ENCODE measurements at places on chromosomes 5 and 9.
A peak's percentile ranks its signal among the peaks of the same experiment; 100 is the strongest.

GRCh38 chr5:43315263-43315662 lies 2.1 kb upstream of the HMGCS1 start:
- H3K36me3 ChIP-seq = no peaks in the 10 kb centered on the region
- H3K27me3 ChIP-seq = no peaks in the 10 kb centered on the region
- DNase-seq = no peak
- H3K4me3 ChIP-seq = no peak overlapping the region
- no peak overlapping the region for H3K27ac ChIP-seq

- no peaks in the 10 kb centered on the region for H3K27me3 ChIP-seq
- DNase-seq = no peak
- no peaks in the 10 kb centered on the region for H3K4me1 ChIP-seq
- no peak overlapping the region for H3K4me3 ChIP-seq
- H3K27ac ChIP-seq = no peak overlapping the region
Measured at GRCh38 chr5:23864786-23865185, 357.4 kb downstream of the PRDM9 start.

DNA sequence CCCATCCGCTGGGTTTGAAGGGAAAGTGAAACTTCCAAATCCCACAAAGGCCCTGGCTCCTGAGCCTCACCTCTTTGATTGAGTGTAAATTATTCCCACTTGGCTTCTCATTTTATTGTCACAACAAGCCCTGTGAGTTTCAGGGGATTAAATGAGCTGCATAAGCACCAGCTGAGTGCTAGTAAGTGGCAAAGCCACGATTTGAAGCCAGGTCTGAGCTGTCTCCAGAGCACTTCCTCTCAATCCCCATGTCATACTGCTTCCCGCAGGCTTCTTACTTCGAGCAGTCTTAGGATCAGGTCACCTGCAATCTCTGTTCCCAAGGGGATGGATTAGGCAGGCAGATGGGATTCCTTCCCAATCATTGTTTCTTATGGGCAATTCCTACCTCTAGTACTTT lies 18.0 kb downstream of the RPS14 start:
- H3K27me3 ChIP-seq = no peaks in the 10 kb centered on the region
- DNase-seq = no peak
- no peaks in the 10 kb centered on the region for H3K4me1 ChIP-seq
- no peak overlapping the region for H3K4me3 ChIP-seq

GRCh38 chr9:28853477-28853876 lies 1280.2 kb upstream of the C9orf72 start:
- no peak overlapping the region for H3K27ac ChIP-seq
- H3K4me3 ChIP-seq = no peak overlapping the region
- no peaks in the 10 kb centered on the region for H3K27me3 ChIP-seq
- no peaks in the 10 kb centered on the region for H3K36me3 ChIP-seq
- no peaks in the 10 kb centered on the region for H3K4me1 ChIP-seq
- no peak for DNase-seq

- no peaks in the 10 kb centered on the region for H3K4me1 ChIP-seq
- no peaks in the 10 kb centered on the region for H3K36me3 ChIP-seq
- DNase-seq = no peak
Measured at GRCh38 chr9:114524247-114524681, 19.0 kb upstream of the WHRN start.

DNA sequence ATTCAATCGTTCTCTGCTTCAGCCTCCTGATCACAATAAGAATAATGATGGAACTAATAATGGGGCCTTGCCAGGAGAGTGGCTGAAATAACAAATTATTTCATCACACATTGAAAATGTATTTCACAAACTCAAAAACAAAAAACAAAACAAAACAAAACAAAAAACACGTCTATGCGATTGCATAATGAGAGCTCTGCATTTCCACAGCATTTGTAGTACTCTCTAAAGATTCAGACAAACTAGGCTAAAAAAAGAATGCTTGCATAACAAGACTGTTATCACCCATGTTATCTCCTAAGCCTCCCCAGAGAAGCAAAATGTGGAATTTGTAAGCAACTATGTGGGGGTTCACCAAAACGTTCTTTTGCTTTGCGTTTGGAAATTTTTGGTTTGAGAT lies 48.1 kb downstream of the PRELID2 start:
- H3K36me3 ChIP-seq = no peaks in the 10 kb centered on the region
- peak overlapping the region; percentile 8 for H3K27ac ChIP-seq
- H3K27me3 ChIP-seq = no peaks in the 10 kb centered on the region
- no peak overlapping the region for H3K4me3 ChIP-seq

DNA sequence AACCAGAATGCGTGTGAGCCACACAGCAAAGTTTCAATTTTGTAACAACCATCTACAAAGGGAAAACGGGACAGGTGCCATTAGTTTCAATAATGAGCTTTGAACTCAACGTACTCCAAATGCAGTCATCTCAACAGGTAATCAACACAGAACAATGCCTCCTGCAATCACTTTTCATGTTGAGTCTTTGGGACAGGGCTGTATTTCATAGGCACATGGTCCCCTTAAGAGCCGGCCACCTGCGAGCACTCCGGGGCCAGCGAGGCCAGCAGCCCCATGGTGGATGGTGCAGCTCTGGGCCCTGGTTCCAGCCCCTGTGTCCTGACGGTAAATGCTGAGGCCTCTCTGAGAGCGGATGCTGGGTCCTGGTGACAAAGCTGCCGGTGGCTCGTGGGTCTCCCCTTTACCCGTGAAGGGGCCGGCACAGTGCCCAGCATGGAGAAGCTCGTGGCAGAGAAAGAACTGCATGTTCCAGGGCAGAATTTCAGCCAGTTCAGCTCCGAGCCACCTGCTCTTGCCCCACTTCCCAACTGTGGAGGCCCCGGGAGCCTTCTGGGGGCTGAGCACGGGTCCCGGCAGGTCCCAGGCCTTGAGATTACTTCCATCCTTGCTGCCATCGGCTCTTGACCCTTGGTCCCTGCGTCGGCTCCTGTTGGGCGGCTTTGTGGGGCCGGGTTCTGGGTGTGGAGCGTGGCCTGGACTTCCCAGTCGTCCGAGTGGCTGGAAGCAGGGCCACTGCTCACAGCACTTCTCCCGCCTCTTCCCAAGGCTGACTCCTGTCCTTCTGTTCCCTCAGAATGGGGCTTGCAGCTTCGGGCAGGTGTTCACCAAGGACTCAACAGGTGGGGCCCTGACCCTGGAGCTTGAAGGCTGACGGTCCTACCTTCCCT lies 26.1 kb upstream of the RNU6ATAC start:
- peaks cover 7% of the 10 kb centered on the region for H3K4me1 ChIP-seq
- H3K27me3 ChIP-seq = no peaks in the 10 kb centered on the region
- no peak overlapping the region for H3K4me3 ChIP-seq
- H3K36me3 ChIP-seq = no peaks in the 10 kb centered on the region

- no peak for DNase-seq
- no peaks in the 10 kb centered on the region for H3K36me3 ChIP-seq
- H3K4me3 ChIP-seq = no peak overlapping the region
- no peaks in the 10 kb centered on the region for H3K27me3 ChIP-seq
- no peaks in the 10 kb centered on the region for H3K4me1 ChIP-seq
- H3K27ac ChIP-seq = no peak overlapping the region
Measured at GRCh38 chr5:119829341-119829740, 200.0 kb downstream of the FAM170A start.

- H3K36me3 ChIP-seq = no peaks in the 10 kb centered on the region
- no peak overlapping the region for H3K27ac ChIP-seq
- H3K4me1 ChIP-seq = no peaks in the 10 kb centered on the region
- H3K4me3 ChIP-seq = no peak overlapping the region
- no peak for DNase-seq
Measured at GRCh38 chr9:121703014-121703734, 51.7 kb downstream of the DAB2IP start.

GRCh38 chr9:97564291-97565175 lies 63.1 kb downstream of the TMOD1 start:
- DNase-seq = peak; percentile 62
- no peaks in the 10 kb centered on the region for H3K27me3 ChIP-seq
- peak overlapping the region; percentile 83 for H3K27ac ChIP-seq
- peaks cover 46% of the 10 kb centered on the region for H3K36me3 ChIP-seq

DNA sequence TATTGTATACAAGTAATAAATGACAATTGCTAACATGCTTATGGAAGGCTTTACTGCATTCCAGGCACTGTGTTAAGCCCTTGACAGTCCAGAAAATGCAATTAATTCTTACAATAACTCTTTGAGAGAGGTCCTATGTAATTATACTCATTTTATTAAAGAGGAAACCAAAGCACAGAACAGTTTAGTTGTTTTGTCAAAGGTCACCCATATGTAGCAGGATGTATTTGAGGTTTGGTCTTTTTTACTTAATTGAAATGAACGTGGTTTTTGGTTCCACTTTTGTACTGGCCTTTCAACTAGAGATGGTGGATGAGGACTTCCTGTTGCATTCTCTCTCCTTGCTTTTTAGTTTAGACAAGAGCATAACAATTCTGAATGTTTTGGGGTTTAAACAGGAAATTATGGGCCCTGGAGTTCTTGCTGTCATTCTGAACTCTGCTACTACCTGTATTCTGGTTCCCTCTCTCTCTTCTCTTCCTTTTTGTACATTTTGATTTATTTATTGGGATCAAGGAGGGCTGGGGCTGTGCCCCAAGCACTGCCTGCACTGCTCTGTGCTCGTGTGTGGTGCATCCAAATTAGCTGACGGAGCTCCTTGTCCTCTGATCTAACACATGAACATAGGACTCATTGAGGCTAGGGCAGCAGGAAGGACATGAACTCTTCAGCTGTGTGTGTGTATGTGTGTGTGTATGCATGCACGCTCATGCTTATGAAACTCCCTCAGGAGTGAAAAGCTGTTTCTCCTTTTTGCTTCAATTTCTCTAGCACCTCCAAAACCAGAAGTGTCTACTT lies 47.4 kb downstream of the SLC28A3 start:
- H3K27ac ChIP-seq = no peak overlapping the region
- H3K36me3 ChIP-seq = no peaks in the 10 kb centered on the region
- no peak for DNase-seq
- no peaks in the 10 kb centered on the region for H3K4me1 ChIP-seq
- H3K4me3 ChIP-seq = no peak overlapping the region
- H3K27me3 ChIP-seq = no peaks in the 10 kb centered on the region

DNA sequence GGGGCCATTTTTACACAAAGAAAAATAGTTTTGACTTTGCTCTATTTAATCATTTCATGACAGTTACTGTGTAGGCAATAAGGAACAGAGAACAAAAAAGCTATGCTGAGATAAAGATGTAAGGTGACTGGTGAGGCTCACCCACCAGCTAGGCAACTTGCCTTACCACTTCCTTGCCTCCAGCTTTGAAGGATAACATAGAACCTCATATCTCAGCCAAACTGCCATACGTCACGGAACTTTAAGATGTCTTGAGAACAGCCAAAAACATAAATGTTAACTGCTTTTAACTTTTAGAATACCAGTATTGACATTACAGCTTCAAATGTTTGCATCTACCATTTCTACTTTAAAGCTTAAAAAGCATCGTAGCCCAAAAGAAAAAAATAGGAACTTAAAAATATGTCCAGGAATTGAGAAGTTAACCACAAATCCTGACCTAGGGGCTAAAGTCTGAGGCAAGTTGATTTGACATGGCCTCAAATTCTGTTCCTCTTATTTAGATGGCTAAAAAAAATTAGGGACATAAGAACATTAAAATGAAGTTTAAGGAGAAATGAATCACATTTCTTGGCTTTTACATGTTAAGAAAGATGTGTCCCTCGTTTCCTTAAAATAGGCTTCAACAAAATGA lies 7.7 kb upstream of the GCNT4 start:
- DNase-seq = no peak
- H3K4me1 ChIP-seq = no peaks in the 10 kb centered on the region
- no peak overlapping the region for H3K4me3 ChIP-seq
- H3K27me3 ChIP-seq = no peaks in the 10 kb centered on the region
- no peaks in the 10 kb centered on the region for H3K36me3 ChIP-seq
- H3K27ac ChIP-seq = no peak overlapping the region

DNA sequence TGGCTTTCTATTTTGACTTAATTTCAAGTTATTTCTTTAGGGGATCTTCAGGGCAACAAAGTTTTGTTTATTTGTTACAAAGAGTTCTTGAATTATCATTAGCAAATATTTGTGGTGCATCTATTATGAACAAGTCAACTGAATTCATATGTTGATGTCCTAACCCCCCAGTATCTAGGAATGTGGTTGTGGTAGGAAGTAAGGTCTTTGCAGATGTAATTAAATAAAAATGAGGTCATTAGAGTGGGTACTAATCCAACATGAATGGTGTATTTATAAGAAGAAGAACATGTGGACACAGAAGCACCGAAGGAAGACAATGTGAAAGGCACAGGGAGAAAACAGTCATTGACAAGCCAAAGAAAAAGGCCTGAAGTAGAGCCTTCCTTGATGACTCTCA lies 474.0 kb upstream of the DAB2 start:
- H3K4me3 ChIP-seq = no peak overlapping the region
- H3K27ac ChIP-seq = no peak overlapping the region
- H3K36me3 ChIP-seq = no peaks in the 10 kb centered on the region
- H3K27me3 ChIP-seq = no peaks in the 10 kb centered on the region

GRCh38 chr5:75046366-75047142 lies 5.8 kb downstream of the GCNT4 start:
- DNase-seq = no peak
- H3K27me3 ChIP-seq = no peaks in the 10 kb centered on the region
- no peak overlapping the region for H3K4me3 ChIP-seq
- no peak overlapping the region for H3K27ac ChIP-seq
- H3K36me3 ChIP-seq = peaks cover 4% of the 10 kb centered on the region

DNA sequence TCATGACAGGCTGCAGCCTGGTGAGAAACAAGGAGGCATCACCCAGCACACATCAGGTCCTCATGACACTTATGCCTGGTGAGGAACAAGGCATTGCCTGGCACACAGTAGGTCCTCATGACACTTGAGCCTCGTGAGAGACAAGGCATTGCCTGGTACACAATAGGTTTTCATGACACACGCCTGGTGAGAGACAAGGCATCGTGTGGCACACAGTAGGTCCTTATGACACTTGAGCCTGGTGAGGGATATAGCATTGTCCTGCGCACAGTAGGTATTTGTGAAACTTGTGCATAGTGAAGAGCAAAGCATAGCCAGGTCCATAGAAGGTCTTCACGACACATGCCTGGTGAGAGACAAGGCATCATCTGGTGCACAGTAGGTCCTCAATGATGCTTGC lies 23.5 kb downstream of the WHRN start:
- H3K36me3 ChIP-seq = no peaks in the 10 kb centered on the region
- no peak for DNase-seq
- no peak overlapping the region for H3K27ac ChIP-seq
- H3K4me3 ChIP-seq = no peak overlapping the region
- H3K4me1 ChIP-seq = no peaks in the 10 kb centered on the region

DNA sequence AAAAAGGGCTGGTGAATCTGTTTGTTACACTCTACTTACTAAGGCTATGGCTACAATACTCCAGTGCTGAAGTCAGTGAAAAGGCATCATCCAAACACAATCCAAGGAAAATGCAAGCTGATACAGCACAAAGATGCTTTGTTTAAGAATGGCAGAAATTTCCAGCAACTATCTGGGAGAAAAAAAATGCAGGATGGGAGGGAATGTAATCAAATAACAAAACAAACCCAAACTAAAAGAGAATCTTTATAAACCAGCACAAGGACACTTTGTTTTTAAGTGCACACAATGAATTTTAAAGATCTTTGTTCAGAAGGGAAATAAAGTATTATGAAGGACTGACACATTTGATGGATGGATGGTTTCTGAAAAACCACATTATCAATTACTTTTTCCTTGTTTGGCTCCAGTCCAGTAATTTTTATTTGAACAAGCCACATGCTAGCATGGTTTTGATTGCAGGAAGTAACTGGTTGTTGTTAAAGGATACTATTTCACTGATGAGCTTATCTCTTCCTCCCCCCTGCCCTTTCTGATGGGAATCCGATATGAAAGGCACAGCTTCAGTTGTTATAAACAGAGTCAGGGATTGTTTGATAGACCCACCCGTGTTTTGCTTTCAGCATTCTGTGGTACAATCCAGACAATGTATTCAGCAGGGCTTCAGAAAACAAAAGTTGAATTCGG lies 12.1 kb upstream of the TLE4 start:
- DNase-seq = no peak
- no peaks in the 10 kb centered on the region for H3K27me3 ChIP-seq
- H3K4me1 ChIP-seq = no peaks in the 10 kb centered on the region

All from right atrium auricular region (tissue), 2 donors.